ENCODE measurements at places on chromosomes 3 and 15.

DNA sequence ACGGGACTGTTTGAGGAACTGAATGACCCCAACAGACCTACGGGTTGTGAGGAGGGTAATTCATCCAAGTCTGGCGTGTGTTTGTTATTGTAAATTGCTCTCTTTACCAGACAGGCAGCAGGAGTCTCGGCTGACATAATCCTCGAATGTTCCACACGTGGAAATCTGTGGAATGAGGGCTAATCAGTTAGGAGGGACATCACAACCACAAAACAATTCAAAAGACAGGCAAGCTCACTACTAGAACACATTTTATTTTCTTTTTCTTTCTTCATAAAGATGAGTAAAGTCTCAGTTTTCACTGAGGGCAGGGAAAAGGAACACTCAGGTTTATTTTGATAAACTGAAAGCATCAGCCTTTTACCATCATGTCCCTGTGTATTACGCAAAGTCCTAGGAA lies 53.8 kb downstream of the GRK7 start:
- DNase-seq = no peak

DNA sequence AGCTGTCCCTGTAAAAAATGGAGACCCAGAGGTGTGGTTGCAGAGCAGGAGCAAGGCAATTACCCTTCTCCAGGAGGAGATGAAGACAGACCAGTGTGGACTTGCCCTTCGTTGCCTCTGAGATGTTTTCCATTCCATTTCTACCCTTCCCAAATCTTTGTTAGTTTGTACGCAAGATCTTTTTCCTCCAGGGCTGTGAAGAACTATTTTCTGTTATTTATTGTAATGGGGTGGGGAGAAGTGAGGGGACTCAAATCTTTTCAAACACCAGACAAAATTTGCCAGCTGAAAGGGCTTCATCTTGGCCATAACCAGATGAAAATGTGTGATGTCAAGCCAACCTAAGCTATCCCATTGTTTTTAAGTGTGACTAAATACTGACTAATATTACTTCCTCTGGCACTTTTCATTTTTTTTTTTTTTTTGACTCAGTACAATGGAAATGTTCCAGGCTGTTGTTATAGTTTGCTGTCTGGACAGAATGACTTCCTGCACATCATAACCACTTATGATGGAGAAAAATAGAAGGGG lies 271.3 kb upstream of the TPRG1 start:
- DNase-seq = no peak

DNA sequence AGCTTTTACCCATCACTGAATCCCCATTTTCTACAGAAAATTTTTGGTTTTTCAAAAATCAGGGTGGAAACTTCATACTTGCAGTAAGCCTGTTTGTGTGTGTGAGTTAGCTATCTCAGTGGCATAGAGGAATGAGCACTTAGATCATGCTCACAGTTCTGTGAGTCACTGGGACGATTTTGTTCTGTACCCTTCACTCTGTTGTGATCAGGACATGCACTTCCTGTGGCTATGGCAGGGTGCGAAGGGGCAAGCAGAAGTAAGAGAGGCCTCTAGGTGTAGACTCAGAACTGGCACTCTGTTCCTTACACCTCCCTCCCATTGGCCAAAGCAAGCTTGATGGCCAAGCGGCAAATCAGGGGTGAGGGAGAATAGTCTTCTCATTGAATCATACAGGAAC lies 11.6 kb downstream of the NIPA2 start:
- no peak for DNase-seq

DNA sequence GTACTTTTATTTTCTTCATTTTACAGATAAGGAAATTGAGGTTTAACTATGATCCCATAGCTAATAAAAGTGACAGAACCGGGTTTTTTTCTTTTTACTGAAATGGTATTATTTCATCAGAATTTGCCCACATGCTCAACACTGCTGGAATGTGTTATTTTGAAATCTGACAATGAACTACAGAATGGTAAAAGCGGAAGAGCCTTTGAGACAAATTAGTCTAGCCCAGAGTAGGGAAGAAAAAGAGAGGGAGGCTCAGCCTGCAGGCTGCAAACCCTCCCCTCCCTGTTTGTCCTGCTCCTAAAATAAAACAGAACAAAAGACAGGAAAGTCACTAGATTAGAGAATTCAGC lies 100.3 kb upstream of the LIPC start:
- DNase-seq = no peak

DNA sequence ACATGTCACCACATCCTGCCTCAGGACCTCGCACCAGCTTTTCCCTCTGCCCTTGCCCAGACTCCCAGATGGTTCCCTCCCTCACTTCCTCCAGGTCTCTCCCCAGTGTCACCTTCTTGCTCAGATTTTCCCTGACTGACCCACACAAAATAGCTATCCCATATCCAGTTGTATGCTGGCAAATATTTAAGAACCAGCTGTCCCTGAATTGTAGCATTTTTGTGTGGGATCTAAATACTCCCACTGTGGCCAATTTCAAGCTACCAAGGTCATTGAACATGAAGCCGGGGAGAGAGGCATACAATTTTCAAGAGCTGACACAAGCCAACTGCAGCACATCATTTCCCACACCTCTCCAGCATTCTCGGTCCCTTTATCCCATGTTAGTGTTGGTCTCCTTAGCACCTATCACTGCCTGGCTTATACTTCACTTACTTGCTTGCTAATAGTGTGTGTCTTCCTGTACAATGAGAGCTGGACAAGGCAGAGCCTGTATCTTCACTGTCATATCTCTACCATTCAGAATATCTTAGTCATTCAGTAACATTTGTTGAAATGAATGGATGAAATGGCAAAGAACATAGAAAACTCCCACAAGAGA lies 101.3 kb upstream of the CTNNB1 start:
- DNase-seq = no peak

GRCh38 chr3:150419076-150419868 lies 11.2 kb downstream of the TSC22D2 start:
- no peak for DNase-seq

- DNase-seq = no peak
Observed at GRCh38 chr15:46354443-46354842, 719.6 kb downstream of the SQOR start.

DNA sequence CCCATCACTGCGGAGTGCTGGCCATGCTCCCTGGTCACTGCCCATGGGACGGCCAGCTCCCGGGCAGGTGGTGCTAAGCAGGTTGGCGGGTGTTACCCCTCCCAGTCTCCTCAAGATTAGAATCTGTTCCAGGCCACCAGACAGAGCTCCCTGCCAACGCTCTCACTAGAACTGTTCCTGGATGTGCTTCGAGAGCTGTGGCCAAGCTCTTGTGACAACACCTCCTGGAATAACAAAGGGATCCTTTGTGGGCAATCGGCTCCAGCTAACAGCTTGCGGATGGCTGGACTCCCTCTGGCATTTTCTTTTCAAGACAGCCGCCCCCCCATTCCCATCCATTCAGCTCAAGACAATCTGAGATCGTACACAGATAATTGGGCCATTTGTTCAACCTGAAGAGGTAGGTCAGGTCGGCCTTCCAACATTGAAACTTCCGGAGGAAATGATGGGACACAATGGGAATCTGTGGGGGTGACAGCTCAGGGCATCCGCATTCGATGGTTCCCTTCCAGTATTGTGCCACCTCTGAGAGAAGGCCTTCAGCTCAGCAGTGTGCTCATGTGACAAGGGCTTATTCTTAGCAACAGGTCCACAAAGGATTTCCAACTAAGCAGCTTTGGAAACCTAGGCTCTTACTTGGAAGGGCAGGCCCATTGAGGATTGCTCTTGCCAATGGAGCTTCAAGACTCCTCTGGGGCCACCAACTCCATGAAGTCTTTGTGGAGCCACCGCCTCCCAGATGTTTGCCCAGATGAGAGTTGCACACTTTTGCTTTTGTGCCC lies 11.6 kb upstream of the EPHB3 start:
- DNase-seq = no peak

- no peak for DNase-seq
Observed at GRCh38 chr3:153396581-153396980, 234.6 kb downstream of the RAP2B start.

GRCh38 chr15:100426937-100427336 lies 85.2 kb upstream of the ADAMTS17 start:
- DNase-seq = no peak

- DNase-seq = no peak
Observed at GRCh38 chr3:57958642-57959422, 49.4 kb upstream of the FLNB start.

- no peak for DNase-seq
Observed at GRCh38 chr3:81829937-81830336, 68.5 kb upstream of the GBE1 start.

DNA sequence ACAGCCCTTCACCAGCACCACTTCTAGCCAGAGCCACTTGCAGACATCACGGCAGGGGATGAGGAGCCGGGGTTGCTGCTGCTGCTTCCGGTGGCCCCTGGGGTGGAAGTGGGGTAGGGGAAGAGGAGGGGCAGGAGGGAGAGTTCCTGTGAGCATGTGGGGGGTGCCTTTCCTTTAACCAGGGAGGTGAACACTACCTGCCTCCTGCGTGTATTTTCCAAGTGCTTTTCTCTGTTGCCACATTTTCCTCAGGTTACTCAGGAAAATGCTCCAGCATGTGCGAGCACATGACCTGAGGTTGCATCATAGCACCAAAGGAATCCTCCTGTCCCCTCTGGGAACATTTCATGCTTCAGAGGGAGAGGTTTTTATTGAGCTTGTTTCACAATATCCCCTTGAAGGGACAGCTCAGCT lies 12.2 kb upstream of the SACM1L start:
- DNase-seq = no peak

GRCh38 chr3:187735837-187736236 lies 9.4 kb downstream of the BCL6 start:
- no peak for DNase-seq

- no peak for DNase-seq
Observed at GRCh38 chr15:71410347-71410746, 295.1 kb downstream of the THSD4 start.

DNA sequence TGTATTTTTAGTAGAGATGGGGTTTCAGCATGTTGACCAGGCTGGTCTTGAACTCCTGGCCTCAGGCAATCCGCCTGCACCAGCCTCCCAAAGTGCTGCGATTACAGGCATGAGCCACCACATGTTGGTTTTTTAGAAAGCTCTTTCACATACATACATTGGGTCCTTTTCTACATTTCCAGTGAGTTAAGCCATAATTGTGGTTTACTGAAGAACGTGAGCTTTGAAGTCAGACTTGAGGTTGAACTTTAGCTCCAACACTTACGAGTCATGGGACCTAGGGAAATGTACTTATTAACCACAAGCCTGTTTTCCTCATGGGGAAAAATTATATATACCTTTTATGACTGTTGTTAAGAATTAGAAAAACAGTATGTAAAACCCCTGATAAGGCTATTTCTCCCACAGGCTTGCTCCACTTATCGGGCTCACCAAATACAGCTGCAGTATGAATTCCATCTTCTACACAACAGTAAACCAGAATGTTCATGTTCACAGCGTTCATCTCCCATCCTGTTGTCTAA lies 39.0 kb downstream of the GPR160 start:
- DNase-seq = no peak

DNA sequence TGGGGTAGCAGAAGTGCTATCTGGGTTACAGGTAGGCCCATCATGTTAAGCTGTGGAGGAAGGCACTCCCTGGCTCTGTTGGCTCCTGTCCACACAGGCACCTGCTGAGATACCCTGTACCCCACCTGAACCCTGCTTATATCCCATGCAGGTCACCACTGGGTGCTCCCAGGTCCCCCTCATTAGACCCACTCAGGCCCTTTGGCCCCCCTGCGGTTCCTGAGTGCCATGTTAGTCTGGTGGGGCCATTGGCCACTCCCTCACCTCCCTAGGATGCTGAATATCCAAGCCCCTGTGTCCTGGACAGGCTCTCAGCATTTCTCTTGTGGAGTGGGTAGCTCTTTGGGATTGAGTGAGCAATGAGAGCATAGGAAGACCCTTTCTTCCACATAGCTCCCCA lies 128.2 kb downstream of the EPHB1 start:
- DNase-seq = no peak

- no peak for DNase-seq
Observed at GRCh38 chr15:82660378-82660777, 13.2 kb upstream of the CPEB1 start.

DNA sequence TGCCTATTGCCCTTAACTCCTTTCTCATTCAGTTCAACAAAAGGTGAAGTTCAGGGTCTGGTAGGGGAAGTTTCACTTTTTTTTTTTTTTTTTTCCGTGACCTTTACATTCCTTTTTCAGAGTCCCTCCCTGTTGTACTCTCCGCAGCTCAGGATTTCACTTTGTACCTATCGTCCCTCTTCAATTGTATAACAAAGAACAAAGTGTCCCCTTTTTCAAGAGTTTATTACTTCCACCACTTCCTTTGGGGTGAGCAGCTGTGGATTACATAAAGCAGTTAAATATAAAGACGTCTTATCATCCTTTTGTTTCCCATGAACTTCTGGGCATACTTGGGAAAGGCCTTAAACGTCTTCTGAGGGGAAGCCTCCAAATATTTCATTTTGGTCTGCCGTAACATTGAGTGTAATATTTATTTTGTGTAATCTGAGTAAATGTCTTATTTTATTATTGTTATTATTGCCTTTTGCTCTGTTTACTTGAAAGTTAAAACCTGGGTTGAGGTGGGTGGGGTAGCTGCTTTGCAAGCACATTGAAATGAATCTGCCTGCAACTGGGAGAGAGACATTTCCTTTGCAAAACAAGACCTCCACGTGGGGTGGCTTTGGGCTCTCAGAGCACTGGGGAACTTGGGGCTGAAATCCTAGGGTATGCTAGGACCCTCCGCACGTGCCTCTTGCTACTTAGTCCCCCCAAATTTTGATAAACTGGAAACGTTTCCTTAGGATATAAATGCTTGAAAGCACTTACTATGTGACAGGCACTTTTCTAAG lies 169.4 kb downstream of the MCTP2 start:
- no peak for DNase-seq

DNA sequence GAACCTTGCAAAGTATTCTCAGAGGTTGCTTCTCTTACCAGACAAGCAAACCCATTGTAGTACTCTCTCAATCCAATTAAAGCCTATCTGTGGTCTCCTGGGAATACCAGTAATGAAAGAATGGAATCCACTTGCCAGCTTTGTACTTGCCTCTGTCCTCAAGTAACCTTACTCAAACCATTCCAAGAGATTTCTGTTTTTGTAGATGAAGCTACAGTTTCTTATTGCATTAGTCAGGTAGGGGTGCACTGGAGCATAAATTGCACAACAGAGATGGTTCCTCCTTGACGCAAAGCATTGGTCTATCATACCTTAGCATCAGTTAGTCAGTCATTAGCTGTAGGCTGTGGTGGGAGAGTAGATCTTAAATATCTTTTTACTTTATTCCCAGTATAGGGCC lies 52.9 kb downstream of the BTLA start:
- no peak for DNase-seq

GRCh38 chr15:43762824-43763223 lies 13.9 kb downstream of the ELL3 start:
- DNase-seq = no peak

- DNase-seq = no peak
Observed at GRCh38 chr3:53186726-53187125, 25.7 kb downstream of the PRKCD start.
